Right ventricle myocardium inferior (tissue), 1 donor: ENCODE measurements at places on chromosomes 13 and 19. TPM values are rescaled to one million over a fixed set of nuclear protein-coding genes. Genes with fewer than 3 reads are reported as not detected.

Gene CFD
- total RNA-seq: 655 TPM

Gene TNFAIP8L1
- total RNA-seq: 4.4 TPM

Gene ZNF616
- total RNA-seq: 5.2 TPM

Gene NOTCH3
- 28.5 TPM for total RNA-seq

Gene LILRB5
- total RNA-seq: 8.5 TPM

Gene ARL11
- 0.57 TPM for total RNA-seq

Gene PIAS4
- 16.1 TPM for total RNA-seq

Gene MEIS3
- 3.8 TPM for total RNA-seq

Gene SWSAP1
- total RNA-seq: 1.9 TPM

Gene PHLDB3
- 5.7 TPM for total RNA-seq

Gene CPT1C
- 2.9 TPM for total RNA-seq

Gene NLRP11
- not detected for total RNA-seq

Gene CBARP
- 1.2 TPM for total RNA-seq

Gene STK11
- total RNA-seq: 49.9 TPM

Gene LILRB3
- total RNA-seq: 4.0 TPM

Gene DHX34
- 8.0 TPM for total RNA-seq

Gene LAIR1
- total RNA-seq: 9.1 TPM

Gene CCDC169
- total RNA-seq: not detected

Gene MUC16
- 0.05 TPM for total RNA-seq
